Upper lobe of left lung (tissue), 6 donors: ENCODE measurements at places on chromosomes 7 and 10. TPM values are rescaled to one million over a fixed set of nuclear protein-coding genes. Genes with fewer than 3 reads are reported as not detected.

- H3K27ac ChIP-seq = no peak overlapping the region
- no peaks in the 10 kb centered on the region for H3K4me1 ChIP-seq
- H3K4me3 ChIP-seq = no peak overlapping the region
- DNase-seq = no peak
Observed at GRCh38 chr7:1719913-1720312, 49.8 kb downstream of the ELFN1 start.

DNA sequence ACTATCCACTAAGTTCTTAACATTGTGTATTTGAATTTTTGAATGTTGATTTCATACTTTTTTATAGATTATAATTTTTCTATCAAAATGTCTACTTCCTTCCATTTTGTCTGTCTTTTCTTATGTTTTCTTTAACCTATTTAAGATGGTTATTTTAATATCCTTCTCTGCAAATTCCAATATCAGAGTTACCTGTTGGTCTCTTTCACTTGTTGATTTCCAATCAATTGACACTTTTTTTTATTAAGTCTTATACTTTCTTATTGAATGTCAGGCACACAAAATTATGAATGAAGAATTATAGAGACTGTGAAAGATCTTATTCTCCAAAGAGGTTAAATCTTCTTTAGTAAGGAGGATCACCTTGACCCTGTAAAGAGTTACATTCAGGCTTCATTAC, 448.3 kb upstream of the NRG3 start:
- no peaks in the 10 kb centered on the region for H3K4me1 ChIP-seq
- H3K4me3 ChIP-seq = no peak overlapping the region
- no peak overlapping the region for H3K27ac ChIP-seq

DNA sequence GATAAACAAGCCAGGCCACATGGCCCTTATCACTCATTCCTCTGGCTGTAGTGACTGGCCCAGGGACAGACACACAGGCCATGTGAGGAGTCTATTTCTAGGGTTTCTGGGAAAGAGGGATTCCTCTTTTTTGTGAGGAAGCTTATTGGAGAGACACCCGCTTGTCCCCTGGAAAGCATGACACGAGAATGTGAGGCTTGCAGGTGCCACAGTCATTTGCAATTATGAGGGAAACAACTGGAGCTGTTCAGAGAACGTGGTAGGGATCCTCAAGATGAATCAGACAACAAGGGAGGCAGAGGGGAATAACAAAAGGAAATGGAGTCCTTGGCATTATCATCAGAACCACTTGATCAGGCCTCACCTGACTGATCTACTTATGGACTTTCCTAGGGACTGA, 64.5 kb downstream of the ADCYAP1R1 start:
- H3K27me3 ChIP-seq = no peaks in the 10 kb centered on the region
- no peak overlapping the region for H3K27ac ChIP-seq
- DNase-seq = no peak
- no peaks in the 10 kb centered on the region for H3K4me1 ChIP-seq
- H3K4me3 ChIP-seq = no peak overlapping the region

- H3K4me3 ChIP-seq = no peak overlapping the region
- H3K27me3 ChIP-seq = no peaks in the 10 kb centered on the region
- H3K36me3 ChIP-seq = no peaks in the 10 kb centered on the region
- no peak for DNase-seq
Observed at GRCh38 chr10:100022403-100022802, 12.7 kb upstream of the DNMBP start.

GRCh38 chr10:96337106-96337505, 21.7 kb downstream of the OPALIN start:
- H3K27ac ChIP-seq = no peak overlapping the region
- no peaks in the 10 kb centered on the region for H3K27me3 ChIP-seq
- no peaks in the 10 kb centered on the region for H3K4me1 ChIP-seq
- DNase-seq = no peak
- no peaks in the 10 kb centered on the region for H3K36me3 ChIP-seq
- no peak overlapping the region for H3K4me3 ChIP-seq

- no peaks in the 10 kb centered on the region for H3K36me3 ChIP-seq
- H3K4me3 ChIP-seq = no peak overlapping the region
- H3K27me3 ChIP-seq = no peaks in the 10 kb centered on the region
Observed at GRCh38 chr7:71454981-71455380, 323.0 kb downstream of the GALNT17 start.

DNA sequence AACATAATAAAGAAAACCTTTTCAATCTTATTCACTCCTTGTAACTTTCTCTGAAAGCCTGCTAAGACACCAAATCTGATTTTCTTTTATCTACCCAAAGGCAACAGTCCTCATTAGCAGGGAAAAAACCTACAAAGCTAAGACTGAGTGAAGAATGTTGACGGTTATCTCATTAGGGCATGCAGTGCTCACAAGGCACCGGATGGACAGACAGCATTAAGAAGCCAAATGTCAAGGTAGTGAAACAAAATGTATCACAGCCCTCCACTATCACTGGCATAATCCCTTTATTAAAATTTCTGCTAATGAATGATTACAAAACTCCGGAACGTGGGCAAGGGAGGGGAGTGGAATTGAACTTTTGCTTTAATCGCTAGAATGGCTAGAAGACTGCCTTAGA, 442.8 kb downstream of the NEBL start:
- H3K27ac ChIP-seq = no peak overlapping the region
- no peaks in the 10 kb centered on the region for H3K36me3 ChIP-seq
- H3K4me1 ChIP-seq = no peaks in the 10 kb centered on the region

DNA sequence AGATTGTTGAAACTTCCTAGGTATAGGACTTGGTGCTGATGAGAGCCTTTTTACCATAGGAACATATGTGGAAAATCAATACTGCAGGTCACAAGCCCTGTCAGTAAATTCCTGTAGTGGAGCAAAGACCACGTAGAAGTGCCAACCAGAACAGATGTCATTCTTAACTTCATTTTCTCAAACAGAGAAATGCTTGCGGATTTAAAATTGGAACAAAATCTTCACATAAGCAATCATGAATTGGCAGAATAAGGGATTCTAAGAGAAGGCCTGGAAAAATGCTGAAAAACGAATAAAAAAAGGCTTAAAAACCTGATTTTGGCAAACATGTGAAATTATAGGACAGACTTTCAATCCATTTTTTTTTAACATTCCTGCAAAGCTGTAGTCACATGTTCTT, 80.8 kb upstream of the SMIM30 start:
- no peaks in the 10 kb centered on the region for H3K27me3 ChIP-seq
- H3K36me3 ChIP-seq = no peaks in the 10 kb centered on the region

DNA sequence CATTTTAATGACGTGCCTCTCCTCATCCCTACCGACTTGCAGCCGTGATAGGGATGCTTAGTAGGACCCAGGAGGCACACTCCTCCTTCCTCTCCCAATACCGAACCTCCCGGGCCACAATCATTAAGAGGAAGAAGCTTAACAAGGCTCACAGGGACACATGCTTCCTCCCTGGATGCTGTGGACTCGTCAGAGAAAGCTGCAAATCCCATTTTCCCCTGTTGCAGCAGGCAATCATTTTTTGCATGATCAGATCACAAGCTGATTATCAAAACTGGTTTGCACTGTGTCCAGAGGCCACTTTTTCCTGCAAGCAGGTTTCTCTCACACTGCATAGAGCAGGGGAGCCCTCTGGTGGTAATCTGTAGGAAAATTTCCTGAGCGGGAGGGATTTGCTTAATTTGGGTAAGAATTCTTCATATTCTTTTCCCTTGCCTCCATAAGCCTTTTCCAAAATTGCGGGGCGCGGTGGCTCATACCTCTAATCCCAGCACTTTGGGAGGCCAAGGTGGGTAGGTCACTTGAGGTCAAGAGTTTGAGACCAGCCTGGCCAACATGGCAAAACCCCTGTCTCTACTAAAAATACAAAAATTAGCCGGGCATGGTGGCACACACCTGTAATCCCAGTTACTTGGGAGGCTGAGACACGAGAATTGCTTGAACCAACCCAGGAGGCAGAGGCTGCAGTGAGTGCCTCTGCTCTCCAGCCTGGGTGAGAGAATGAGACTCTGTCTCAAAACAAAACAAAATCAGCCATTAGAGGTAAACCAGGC, 16.1 kb upstream of the LAMB4 start:
- H3K4me1 ChIP-seq = peaks cover 7% of the 10 kb centered on the region
- DNase-seq = no peak
- H3K36me3 ChIP-seq = no peaks in the 10 kb centered on the region

GRCh38 chr10:103451091-103451813, 918 bp downstream of the CALHM2 start:
- H3K27ac ChIP-seq = peak overlapping the region; percentile 88
- H3K4me3 ChIP-seq = peak overlapping the region; percentile 75
- peaks cover 50% of the 10 kb centered on the region for H3K4me1 ChIP-seq
- H3K36me3 ChIP-seq = no peaks in the 10 kb centered on the region
- peak; percentile 53 for DNase-seq
- H3K27me3 ChIP-seq = no peaks in the 10 kb centered on the region

DNA sequence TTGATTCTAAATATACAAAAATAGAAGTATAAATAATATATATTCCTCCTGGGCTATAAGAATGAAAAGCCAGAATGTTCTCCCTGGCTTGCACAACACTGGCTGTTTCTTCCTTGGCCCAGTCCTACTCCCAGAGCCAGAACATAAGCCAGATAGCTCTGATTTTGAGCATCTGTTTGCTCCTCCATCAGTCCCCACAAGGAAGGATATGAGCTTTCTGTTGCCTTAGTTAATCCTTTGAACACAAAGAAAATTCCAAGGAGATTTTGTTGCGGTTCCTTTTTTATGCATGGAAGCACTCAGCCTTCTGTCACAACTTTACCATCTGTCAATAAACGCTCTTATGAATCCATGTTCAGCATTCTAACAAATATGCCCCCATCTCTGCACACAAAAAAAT, 361.8 kb downstream of the IPMK start:
- H3K27me3 ChIP-seq = no peaks in the 10 kb centered on the region
- DNase-seq = no peak
- no peaks in the 10 kb centered on the region for H3K4me1 ChIP-seq
- H3K4me3 ChIP-seq = no peak overlapping the region

DNA sequence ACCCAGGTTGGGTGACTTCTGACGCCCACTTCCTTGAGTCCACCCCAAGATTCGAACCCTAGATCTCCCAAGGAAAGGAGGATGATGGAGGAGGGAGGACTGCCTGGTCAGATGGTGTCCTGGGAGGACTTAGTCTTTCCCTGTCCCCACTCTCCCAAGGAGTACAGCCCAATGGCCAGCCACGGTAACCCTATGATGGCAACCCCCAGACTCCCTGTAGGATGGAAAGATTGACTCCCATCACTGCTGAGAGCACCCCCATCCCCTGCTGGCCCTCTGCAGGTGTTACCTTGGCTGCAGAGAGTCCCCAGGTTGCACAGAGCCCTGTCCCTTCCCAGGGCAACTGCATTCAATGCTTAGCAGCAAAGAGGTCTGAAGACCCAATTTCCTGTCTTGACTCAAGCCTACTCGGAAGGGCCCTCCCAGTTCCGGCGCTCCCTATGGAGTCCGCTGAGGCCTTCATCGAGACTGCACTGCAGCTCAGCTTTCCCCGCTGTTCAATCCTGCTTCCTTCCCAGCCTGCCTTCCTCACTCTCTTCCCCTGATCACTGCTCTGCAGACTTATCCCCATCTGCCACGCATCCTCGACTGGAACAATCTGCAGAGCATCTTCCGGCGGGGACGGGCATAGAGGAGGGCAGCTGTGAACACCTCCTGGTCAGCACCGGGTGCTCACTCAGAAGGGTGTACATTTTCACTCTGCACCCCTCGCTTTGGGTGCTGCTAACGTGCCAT, 50.8 kb upstream of the OCM2 start:
- no peaks in the 10 kb centered on the region for H3K4me1 ChIP-seq
- no peaks in the 10 kb centered on the region for H3K36me3 ChIP-seq
- H3K4me3 ChIP-seq = no peak overlapping the region
- no peak for DNase-seq
- H3K27me3 ChIP-seq = no peaks in the 10 kb centered on the region

DNA sequence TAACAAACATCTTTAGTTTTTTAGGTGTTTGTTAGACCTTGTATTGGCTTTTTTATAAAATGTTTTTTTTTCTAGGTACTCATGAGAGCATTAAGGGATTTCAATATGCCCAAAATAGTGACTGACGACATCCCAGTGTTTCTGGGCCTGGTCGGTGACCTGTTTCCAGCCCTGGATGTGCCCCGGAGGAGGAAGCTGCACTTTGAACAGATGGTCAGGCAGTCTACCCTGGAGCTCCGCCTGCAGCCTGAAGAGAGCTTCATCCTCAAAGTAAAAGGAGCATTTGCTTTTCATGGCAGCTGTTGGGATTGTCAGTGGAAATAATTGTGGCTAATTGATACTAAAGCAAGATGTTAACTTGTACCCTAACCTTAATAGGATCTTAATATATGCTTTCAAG, 161.5 kb downstream of the DNAH11 start:
- no peaks in the 10 kb centered on the region for H3K27me3 ChIP-seq
- DNase-seq = no peak

The NSMCE4A gene
- 131 TPM for total RNA-seq

The BHLHA15 gene
- total RNA-seq = 3.5 TPM

The SPDYE1 gene
- total RNA-seq = not detected

The ZNF804B gene
- not detected for total RNA-seq

The CLRN3 gene
- not detected for total RNA-seq

The FEZF1 gene
- not detected for total RNA-seq

The UTF1 gene
- not detected for total RNA-seq

The POM121 gene
- total RNA-seq = 25.6 TPM

The OGDHL gene
- total RNA-seq = 0.10 TPM

The LRIT1 gene
- not detected for total RNA-seq

The ATRNL1 gene
- total RNA-seq = 0.46 TPM
